ENCODE measurements at places on chromosomes 5 and 9. TPM values are rescaled to one million over a fixed set of nuclear protein-coding genes. Genes with fewer than 3 reads are reported as not detected.

The PIP5KL1 gene
- total RNA-seq, result 3.8 TPM

The RNF224 gene
- total RNA-seq, result 0.27 TPM

The DRD1 gene
- not detected for total RNA-seq

The F2RL2 gene
- total RNA-seq, result not detected

The GLDC gene
- total RNA-seq, result 320 TPM

- H3K27ac ChIP-seq, result no peak overlapping the region
- H3K27me3 ChIP-seq, result no peaks in the 10 kb centered on the region
- no peak for DNase-seq
- no peaks in the 10 kb centered on the region for H3K36me3 ChIP-seq
- no peak overlapping the region for H3K4me3 ChIP-seq
These were observed 300.6 kb downstream of the TMEM38B start for GRCh38 chr9:105994970-105995369.

DNA sequence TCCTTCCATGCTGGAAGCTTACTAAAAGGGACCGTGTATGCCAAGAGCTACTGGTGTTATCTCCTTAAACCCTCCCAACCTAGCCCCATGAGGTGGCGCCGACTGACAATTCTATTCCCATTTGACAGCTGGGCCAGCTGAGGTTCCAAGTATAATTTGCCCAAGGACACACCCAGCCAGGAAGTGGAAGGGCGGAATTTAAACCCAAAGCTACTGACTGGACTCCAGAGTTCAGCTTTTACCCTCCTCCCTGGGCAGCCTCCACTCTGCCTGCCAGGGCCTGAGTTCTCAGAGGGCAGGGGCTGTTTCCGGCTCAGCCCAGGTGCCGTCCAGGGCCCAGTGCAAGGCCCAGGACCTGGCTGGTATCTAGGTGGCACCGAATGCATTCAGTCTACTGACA is 71.8 kb downstream of the C9orf50 start:
- no peak overlapping the region for H3K4me3 ChIP-seq
- peaks cover 6% of the 10 kb centered on the region for H3K4me1 ChIP-seq
- no peak for DNase-seq
- H3K36me3 ChIP-seq, result no peaks in the 10 kb centered on the region

- no peak overlapping the region for H3K4me3 ChIP-seq
- no peaks in the 10 kb centered on the region for H3K36me3 ChIP-seq
- no peaks in the 10 kb centered on the region for H3K27me3 ChIP-seq
- DNase-seq, result no peak
These were observed 564 bp upstream of the TOR2A start for GRCh38 chr9:127735530-127736185.

DNA sequence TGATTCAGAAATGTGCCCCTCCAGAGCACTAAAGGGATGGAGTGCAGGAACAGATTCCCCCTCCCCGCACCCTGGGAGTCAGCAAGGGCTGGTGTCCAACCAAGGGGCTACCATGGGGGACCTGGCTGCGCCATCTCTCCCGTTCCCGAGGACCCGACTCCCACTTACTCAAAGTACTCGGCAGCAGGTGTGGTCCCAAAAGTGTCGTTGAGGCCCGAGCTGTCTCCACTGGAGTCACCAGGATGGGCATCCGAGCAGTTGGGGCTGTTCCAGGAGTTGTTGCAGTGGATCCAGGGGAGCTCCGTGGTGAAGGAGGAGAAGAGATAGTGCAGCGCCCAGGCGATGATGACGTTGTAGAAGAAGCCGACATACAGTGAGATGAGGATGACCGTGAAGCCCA is 12.9 kb downstream of the SLC6A3 start:
- DNase-seq, result no peak
- no peaks in the 10 kb centered on the region for H3K36me3 ChIP-seq
- no peak overlapping the region for H3K4me3 ChIP-seq
- H3K27me3 ChIP-seq, result no peaks in the 10 kb centered on the region

GRCh38 chr9:117415358-117415914 is 579 bp upstream of the ASTN2 start:
- no peak overlapping the region for H3K27ac ChIP-seq
- no peaks in the 10 kb centered on the region for H3K36me3 ChIP-seq
- DNase-seq, result no peak
- H3K27me3 ChIP-seq, result peaks cover 3% of the 10 kb centered on the region

DNA sequence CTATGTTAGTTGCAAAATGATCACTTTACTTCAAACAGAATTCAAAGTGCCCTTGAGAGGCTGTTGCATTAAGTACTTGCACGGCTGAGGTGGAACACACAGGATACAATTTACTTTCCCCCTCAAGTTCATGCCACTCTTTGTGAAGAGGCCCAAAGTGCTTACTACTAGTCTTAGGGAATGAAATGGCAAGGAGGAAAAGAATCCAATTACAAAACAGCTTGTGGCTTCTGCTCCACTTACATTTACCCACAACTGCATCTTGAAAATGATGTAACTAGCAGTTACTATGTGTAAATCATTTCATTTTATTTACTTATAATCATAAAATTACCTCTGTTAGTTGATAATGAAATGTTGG is 14.6 kb downstream of the FOXD1 start:
- H3K4me3 ChIP-seq, result no peak overlapping the region
- H3K36me3 ChIP-seq, result no peaks in the 10 kb centered on the region
- H3K27me3 ChIP-seq, result no peaks in the 10 kb centered on the region
- no peak overlapping the region for H3K27ac ChIP-seq

DNA sequence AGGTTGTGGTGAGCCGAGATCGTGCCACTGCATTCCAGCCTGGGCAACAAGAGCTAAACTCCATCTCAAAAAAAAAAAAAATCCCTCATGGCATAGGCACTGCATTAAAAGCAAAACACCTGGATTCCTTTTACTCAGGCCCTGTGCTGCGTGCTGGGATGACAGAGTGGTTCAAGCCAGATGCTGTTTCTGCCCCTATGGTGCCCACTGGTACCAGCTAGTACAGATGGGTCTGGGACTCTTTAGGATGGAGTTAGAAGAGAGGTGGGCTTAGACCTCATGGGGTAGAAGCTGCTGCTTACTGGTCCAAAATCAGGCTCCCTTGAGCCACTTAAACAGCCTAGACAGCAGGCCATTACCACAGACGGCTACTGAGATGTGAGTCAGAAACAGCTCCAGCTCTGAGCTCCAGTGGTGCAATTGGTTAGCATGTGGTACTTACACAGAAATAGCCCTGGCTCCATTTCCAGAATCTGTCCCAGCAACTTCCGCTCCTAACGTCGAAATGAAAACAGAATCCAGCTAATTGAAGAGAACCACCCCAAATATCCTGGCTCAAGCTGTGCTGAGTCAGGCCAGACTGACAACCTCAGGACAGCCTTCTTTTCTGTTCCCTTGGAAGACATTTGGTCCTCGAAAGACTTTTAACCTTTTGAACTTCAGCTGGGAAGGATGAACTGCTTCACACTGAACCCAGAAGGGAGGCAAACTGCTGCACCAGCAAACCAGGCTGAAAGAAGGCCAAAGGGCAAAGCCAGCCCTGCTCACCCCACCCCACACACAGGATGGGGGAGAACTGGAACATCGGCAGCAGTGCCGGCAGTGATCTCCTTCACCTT is 15.5 kb downstream of the C5orf15 start:
- H3K4me1 ChIP-seq, result no peaks in the 10 kb centered on the region
- no peaks in the 10 kb centered on the region for H3K36me3 ChIP-seq
- H3K4me3 ChIP-seq, result no peak overlapping the region
- H3K27me3 ChIP-seq, result no peaks in the 10 kb centered on the region

GRCh38 chr5:33065131-33065530 is 354.0 kb downstream of the NPR3 start:
- no peaks in the 10 kb centered on the region for H3K27me3 ChIP-seq
- H3K27ac ChIP-seq, result no peak overlapping the region
- no peaks in the 10 kb centered on the region for H3K36me3 ChIP-seq
- no peaks in the 10 kb centered on the region for H3K4me1 ChIP-seq
- H3K4me3 ChIP-seq, result no peak overlapping the region

- DNase-seq, result no peak
- H3K36me3 ChIP-seq, result no peaks in the 10 kb centered on the region
- H3K27ac ChIP-seq, result no peak overlapping the region
- H3K4me1 ChIP-seq, result 0 out of 2 replicates have a peak, but pooled peaks cover 4% of the 10 kb centered on the region
These were observed 120.0 kb upstream of the RAI14 start for GRCh38 chr5:34535944-34536623.

DNA sequence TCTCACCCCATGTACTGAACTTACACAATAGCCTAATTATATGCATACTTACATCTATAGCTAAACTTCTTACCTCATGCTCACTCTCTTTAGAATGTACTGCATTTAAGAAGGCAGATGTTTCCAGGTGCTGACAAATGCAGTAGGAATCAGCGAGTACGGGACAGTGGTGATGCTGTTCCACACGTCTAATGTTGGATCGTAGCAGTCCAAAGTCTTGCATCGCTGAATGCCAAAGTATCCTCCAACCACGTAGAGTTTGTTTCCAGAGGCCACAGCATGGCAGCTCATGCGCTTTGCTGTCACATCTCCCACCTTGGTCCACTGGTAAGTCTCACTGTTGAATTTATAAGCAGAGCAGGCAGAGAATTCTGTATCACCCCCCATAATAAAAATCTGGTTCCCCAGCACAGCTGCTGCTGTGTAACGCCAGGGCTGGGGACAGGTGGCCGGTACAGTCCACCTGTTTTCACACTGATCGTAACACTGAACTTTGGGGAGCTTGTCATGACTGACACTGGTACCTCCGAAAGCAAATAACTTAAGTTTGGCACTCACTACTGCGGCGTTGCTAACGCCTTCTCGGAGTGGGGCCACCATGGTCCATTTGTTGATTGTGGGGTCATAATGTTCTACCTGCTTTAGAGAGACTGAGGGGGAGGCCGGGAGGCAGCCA is 5.8 kb downstream of the ENC1 start:
- H3K4me1 ChIP-seq, result peaks cover 65% of the 10 kb centered on the region
- no peak for DNase-seq
- H3K27me3 ChIP-seq, result no peaks in the 10 kb centered on the region
- peak overlapping the region; percentile 55 for H3K27ac ChIP-seq
- peaks cover 18% of the 10 kb centered on the region for H3K36me3 ChIP-seq

- no peak overlapping the region for H3K4me3 ChIP-seq
- DNase-seq, result no peak
- peaks cover 20% of the 10 kb centered on the region for H3K4me1 ChIP-seq
- H3K36me3 ChIP-seq, result no peaks in the 10 kb centered on the region
- H3K27me3 ChIP-seq, result no peaks in the 10 kb centered on the region
These were observed 49.9 kb downstream of the ZSWIM6 start for GRCh38 chr5:61381968-61382367.

DNA sequence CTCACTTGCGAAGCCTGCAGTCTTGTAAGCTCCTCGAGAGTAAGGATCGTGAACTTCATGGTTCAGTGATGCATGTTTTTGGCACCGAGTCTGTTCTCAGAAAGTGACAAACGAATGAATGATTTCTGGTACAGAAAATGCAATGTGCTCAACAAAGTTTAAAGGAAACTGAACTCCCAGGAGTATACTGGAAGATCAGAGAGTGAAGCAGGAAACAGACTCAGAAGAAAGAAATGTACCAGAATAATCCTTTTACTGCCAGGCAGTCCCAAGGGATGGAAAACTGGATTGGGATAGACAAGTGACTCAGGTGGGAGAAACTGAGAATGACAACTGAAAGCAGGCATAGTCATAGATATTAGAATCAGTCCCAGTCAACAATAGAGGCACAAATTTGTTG is 420.6 kb downstream of the CTNND2 start:
- no peaks in the 10 kb centered on the region for H3K36me3 ChIP-seq
- no peaks in the 10 kb centered on the region for H3K4me1 ChIP-seq
- no peaks in the 10 kb centered on the region for H3K27me3 ChIP-seq
- H3K4me3 ChIP-seq, result no peak overlapping the region

DNA sequence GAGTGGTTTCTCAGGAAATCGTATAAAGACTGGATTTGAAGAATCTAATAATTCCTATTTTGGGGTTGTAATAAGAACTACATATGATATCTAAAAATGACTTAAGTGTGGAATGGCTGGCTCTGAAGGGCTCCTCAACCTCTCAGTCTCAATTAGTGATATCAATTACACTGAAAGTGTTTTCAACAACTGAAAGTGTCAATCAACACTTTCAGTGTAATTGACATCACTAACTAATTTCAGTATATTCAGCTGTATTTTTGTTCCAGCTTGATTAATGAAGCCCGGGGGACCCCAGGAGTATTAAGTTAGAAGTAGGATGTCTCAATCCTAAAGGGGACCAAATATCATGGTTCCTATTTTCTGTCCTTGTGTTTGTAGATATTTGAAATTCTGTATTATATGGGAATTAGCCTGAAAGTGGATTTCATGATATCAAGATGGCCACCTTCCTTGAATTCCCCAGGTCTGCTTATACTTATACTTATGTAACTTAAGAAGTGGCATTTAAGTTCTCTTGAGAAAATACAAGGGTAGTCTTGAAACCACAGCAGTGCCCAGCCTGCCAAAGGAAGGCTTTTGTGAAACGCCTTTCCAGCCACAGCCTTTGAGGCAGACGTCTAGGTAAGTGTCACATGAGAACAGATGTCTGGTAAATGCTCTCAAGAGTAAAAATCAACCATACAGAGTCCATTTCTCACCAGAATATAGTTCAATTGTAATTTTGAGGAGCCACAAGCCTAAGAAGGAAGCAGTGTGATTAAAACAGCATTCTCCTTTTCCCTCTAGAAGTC is 4.6 kb downstream of the BASP1 start:
- DNase-seq, result no peak
- peaks cover 43% of the 10 kb centered on the region for H3K4me1 ChIP-seq
- H3K36me3 ChIP-seq, result no peaks in the 10 kb centered on the region
- no peak overlapping the region for H3K27ac ChIP-seq

DNA sequence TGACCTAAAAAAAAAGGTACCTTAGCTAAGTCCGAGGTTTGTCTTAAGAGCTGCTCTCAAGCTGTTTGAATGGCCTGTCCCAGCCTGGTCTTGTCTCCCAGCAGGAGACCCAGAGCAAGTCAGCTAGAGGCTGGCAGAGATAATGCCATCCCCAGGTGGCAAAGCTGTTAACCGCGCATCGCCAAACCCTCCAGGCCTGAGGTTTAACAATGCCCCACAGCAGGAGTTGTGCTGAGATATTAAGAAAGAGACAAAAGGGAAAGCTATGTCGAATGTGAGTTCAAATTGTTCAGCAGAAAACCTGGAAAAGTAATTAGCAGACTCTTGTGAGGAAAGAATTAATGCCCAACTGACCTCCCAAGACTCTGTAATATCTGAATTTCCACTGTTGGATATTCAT is 187.1 kb downstream of the FSTL4 start:
- 0 out of 2 replicates have a peak, but pooled peaks cover 6% of the 10 kb centered on the region for H3K4me1 ChIP-seq
- H3K36me3 ChIP-seq, result no peaks in the 10 kb centered on the region
- no peak overlapping the region for H3K27ac ChIP-seq
- DNase-seq, result no peak
- no peak overlapping the region for H3K4me3 ChIP-seq

GRCh38 chr5:169341556-169341955 is 40.6 kb upstream of the SLIT3 start:
- H3K36me3 ChIP-seq, result no peaks in the 10 kb centered on the region
- no peaks in the 10 kb centered on the region for H3K27me3 ChIP-seq
- no peak for DNase-seq
- no peaks in the 10 kb centered on the region for H3K4me1 ChIP-seq

GRCh38 chr5:124355928-124356327 is 390.5 kb downstream of the ZNF608 start:
- H3K4me1 ChIP-seq, result peaks cover 12% of the 10 kb centered on the region
- H3K27me3 ChIP-seq, result no peaks in the 10 kb centered on the region
- no peak overlapping the region for H3K4me3 ChIP-seq
- H3K36me3 ChIP-seq, result no peaks in the 10 kb centered on the region
